Stimulated activated CD4-positive, alpha-beta T cell treated with anti-CD3 and anti-CD28 coated beads, Interleukin-12 subunit alpha, Interleukin-12 subunit beta, amount 100 ng/mL, for 4 hours (primary cell): ENCODE measurements at places on chromosomes 4 and X.

DNA sequence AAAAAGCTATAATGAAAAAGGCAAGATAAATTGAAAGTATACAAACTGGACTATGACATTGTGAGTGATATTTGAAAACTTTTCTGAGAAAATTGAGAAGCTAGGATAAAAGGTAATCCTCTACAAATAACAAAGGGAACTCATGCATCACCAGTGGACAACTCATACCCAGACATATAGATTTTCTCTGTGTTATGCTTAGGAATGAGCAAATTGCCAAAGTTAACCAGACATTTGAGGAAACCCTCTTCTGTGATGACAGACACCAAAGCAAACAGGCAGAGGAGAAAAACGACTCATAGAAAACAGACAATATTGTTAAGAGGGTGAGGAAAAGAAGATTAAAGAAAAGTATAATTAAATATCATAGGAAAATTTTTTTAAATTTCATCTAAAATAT, 186.5 kb downstream of the MAB21L2 start:
- DNase-seq = no peak

- no peak for DNase-seq
Measured at GRCh38 chr4:96524311-96524875, 684.5 kb downstream of the PDHA2 start.

DNA sequence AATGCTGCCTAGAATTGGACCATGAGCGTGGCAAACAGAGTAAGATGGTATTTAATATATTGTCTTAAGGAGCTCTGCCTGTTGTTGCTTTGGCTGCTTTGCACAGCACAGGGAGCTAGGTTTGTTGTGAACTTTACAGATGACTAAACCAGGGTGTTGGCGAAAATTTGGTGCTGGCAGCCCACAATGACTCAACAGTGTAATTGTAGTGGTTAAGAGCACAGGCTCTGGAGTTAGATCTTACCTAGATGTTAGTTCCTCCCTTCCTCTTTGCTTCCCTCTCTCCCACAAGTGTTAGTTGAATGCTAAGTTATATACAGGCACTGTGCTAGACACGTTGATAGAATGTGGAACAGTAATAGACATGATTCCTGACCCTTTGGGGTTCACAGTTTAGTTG, 128.9 kb upstream of the TRPC5 start:
- no peak for DNase-seq

DNA sequence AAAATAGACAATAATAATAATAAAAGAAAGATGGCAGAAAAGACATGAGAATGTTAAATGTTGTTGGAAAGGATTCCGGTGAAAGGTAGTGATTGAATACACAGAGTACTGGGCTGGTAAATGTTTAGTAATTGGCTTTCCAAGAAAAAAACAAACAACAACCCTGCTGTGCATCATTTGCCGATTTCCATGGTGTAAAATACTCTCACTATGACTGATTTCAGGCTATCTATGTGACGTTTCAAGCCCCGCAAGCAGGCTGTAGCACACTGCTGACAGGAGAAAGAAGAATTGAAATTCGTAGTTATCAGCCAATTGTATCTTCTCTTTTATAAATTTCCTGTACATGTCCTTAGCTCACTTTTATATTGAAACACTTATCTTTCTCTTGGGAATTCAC, 13.6 kb upstream of the SEPTIN6 start:
- no peak for DNase-seq

GRCh38 chr4:183318656-183319055, 1.4 kb downstream of the CLDN22 start:
- DNase-seq = no peak

DNA sequence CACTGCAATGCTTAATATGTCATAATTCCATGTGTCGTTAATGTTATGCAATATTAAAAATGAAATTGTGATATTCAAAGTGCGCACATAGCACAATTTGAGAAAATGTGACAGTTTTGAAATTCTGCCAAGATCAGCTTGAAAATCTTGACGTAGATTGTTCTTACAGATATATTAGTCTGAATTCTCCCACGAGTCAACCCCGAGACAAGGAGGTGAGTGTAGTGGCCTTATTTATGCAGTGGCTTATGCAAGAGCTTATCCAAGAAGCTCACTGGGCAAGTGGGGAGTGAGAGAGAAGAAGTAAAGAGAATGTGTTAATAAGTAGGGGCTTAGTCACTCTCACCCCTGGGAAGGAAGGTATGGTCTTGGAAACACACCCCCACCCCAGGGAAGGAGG, 286.1 kb upstream of the STS start:
- DNase-seq = no peak

- DNase-seq = no peak
Measured at GRCh38 chr4:146520896-146521540, 722 bp downstream of the SLC10A7 start.

DNA sequence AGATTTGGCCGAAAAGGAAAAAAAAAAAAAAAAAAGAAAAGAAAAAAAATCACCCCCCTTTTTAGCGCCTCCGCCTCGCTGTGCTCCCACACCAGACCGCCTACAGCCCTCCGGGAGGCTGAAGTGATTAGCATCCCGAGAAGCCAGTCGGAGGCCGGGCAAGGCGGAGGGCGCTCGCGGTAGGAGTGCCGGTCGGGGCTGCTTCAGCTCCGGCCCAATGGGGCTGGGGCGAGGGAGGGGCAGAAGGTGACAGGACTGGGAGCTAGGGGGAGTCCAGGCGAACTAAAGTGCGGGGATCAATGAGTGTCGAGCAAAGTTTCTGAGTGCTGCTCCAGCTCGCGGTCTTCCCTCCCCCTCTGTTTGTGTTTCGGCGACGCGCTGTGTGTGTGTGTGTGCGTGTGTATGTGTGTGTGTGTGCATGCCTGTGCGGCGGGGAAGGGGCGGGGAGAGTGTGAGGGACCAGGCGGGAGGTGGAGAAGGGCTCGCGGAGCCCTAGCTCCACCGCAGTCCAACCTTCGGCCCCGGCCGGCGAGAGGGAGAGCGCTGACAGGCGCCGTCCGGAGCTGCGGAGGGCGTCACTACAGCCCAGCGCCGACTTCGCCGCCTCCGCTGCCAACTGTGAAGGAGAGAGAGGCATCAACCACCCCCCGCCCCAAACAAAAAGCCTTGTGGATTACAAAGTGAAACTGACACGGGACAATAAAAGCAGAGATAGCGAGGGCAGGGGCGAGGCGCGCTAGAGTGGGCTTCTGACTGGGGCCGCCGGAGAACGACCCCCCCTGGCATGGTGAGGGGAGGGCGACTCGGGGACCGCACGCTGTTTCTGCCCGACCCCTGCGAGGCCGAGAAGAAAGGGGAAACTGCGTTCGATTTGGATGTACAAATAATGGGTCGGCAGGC, at the start of gene FAT4:
TSS of gene FAT4 (plus strand) at position 280 of the 900 bp plus-strand sequence. CDS start 1,457 bp downstream, outside the sequence.
- DNase-seq = peak; percentile 19

DNA sequence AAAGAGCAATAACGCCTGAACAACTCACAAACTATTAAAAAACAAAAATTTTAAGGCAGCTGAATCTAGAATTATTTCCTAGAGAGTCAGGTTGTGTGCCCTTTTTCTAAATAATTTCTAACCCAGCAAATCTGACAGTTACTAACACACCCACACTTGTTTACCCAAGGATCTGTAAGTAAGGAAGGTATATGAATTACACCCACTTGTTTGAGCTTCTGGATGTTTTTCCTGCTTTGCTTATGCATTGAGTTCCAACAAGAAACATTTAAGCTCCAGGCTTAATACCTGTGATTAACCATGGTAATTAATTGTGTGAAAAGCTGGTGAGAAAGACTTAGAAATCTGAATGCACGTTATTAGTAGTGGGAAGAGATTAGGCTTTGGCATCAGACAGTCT, 1.5 kb downstream of the NIPAL1 start:
- DNase-seq = no peak

GRCh38 chr4:57410331-57411052, 300.3 kb upstream of the IGFBP7 start:
- no peak for DNase-seq

DNA sequence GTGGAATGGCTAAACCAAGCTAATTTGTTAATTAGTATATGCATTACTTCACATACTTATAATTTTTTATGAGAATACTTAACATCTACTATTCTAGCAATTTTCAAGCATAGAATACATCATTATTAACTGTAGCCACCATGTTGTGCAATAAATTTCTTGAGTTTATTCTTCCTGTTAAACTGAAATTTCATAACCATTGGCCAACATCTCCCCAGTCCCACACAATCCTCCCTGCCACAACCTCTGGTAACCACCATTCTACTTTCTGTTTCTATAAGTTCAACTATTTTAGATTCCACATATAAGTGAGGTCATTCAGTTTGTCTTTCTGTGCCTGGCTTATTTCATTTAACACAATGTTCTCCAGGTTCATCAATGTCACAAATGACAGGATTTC, 208.5 kb downstream of the PPP4R3C start:
- no peak for DNase-seq

GRCh38 chr4:169246957-169247396, 23.8 kb downstream of the SH3RF1 start:
- no peak for DNase-seq

GRCh38 chrX:118727686-118728339, 407 bp downstream of the IL13RA1 start:
- no peak for DNase-seq

- DNase-seq = no peak
Measured at GRCh38 chr4:84874619-84875018, 91.9 kb downstream of the WDFY3 start.

- no peak for DNase-seq
Measured at GRCh38 chr4:39987485-39987884, 9.8 kb upstream of the PDS5A start.

GRCh38 chr4:146521541-146522097, at the start of gene SLC10A7:
Gene SLC10A7 (minus strand): TSS chr4:146521940. CDS start chr4:146521717, 223 bp downstream.
- peak; percentile 67 for DNase-seq

DNA sequence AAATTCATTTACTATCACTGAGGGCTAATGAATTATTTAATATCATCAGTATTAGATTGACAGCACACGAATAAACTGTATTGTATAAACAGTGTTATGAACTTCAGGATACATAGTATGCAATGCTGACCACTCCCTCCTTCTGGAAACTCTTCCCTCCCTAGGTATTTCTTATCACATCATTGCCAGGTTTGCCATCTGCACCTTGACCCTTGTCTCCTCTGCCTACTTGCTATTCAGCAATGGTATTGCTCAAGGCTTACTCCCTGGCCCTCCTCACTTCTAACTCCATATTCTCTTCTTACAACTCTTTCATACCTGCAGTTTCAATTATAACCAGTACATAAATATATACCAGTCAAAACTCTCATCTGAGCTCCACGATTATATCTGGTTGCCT, 38.9 kb downstream of the ATP8A1 start:
- no peak for DNase-seq

- no peak for DNase-seq
Measured at GRCh38 chr4:122010610-122011009, 58.8 kb upstream of the TRPC3 start.

DNA sequence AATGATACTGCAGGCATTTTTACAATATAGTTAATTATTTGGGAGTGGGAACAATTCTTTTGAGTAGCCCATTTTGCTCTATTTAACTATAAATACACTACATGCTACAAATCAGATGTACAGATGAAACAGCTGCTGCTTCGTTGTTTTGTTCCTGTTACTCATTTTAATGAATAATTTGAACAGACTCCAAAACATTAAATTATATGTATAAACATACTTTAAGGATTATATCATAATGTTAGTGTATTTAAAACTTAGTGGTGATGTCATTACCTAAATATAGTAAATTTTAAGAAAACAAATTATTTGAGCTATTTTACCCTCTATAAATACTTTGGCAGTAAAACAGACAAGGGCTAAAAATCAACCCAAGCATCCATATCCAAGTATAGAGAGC, 60.7 kb downstream of the GAB1 start:
- no peak for DNase-seq

DNA sequence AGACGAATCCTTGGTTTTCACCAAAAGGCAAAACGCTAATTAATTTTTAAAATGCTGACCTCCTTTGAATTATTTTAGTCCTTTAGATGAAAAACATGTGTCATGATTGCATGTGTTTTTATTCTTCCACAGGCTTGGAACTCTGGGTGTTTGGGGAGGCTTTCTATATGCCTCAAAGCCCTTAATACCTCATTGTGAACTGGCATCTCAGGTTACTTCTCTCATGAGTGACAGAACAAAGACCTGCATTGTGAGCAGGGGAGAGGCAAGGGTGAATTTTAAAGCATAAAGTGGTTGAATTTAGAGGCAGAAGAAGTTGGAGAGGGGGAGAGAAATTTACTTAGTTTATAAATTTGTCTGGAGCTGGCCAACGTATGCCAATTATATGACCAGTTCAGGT, 119.5 kb downstream of the ARSF start:
- no peak for DNase-seq

DNA sequence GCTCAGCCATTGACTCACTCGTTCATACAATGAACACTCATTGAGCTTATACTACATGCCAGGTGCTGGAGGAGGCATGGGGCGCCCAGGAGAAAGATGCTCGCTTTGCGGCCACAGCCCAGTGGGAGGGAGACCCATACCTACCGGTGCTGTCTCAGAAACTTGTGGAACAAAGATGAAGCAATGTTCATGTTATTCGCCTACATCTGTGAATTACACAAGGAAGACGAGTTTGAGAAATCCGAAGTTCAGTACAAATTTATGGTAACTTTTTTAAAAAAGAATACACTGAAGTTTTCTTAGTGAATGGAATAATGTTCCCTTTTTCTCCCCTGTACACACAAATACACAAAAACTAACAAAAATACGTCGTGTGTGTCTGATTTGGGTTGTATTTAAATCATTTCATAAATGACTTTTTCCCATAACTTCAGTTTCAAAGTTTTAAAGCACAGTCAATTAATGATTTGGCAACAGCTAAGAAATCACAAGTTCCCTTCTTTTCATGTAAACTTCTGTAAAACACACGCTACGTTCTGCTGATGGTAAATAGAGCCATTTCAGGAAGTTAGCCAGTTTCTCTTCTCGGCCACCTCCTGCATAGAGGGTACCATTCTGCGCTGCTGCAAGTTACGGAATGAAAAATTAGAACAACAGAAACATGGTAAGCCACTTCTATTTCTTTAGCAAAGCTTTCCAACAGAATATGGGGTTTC, at the start of gene TLR8:
TSS of gene TLR8 (plus strand) at position 575 of the 716 bp plus-strand sequence. CDS start at position 662, 87 bp downstream.
- DNase-seq = no peak

GRCh38 chr4:122552898-122553297, 68.0 kb downstream of the IL21 start:
- no peak for DNase-seq

GRCh38 chr4:150299816-150300215, 221.6 kb downstream of the DCLK2 start:
- DNase-seq = no peak

GRCh38 chr4:157582141-157582540, 361.6 kb downstream of the GRIA2 start:
- no peak for DNase-seq

- DNase-seq = no peak
Measured at GRCh38 chr4:172725581-172725980, 443.0 kb upstream of the GALNT7 start.

- no peak for DNase-seq
Measured at GRCh38 chr4:54238389-54238788, 9.3 kb downstream of the PDGFRA start.
